ENCODE measurements at places on chromosomes 5 and 9. TPM values are rescaled to one million over a fixed set of nuclear protein-coding genes. Genes with fewer than 3 reads are reported as not detected.

The NFX1 gene
- total RNA-seq, result 36.9 TPM

The FABP6 gene
- not detected for total RNA-seq

DNA sequence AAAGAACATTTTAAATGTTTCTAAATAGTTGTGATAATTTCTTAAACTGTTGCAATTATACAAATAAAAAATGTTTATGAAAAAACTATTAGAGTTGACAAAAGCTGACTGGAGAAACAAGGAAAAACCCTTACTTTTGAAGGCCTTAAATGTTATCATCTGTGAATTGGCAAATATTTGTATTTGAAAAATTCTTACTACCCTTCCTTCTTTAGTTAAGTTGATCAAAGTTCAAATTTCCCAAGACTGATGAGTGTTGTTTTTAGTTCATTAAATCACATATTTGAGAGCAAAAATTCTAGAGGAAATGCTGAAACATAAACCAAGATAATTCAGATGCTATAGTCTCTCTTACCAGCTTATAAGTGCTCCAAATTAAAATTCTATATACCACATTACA, 2.6 kb upstream of the SLC35D2 start:
- DNase-seq, result no peak

The IFNB1 gene
- total RNA-seq, result not detected

The SV2C gene
- total RNA-seq, result not detected

The ABLIM3 gene
- total RNA-seq, result 33.3 TPM

The CERCAM gene
- total RNA-seq, result 15.1 TPM

GRCh38 chr9:83649080-83649479, 26.1 kb downstream of the IDNK start:
- DNase-seq, result peak; percentile 28

- DNase-seq, result no peak
Observed at GRCh38 chr5:32840606-32841005, 129.5 kb downstream of the NPR3 start.

DNA sequence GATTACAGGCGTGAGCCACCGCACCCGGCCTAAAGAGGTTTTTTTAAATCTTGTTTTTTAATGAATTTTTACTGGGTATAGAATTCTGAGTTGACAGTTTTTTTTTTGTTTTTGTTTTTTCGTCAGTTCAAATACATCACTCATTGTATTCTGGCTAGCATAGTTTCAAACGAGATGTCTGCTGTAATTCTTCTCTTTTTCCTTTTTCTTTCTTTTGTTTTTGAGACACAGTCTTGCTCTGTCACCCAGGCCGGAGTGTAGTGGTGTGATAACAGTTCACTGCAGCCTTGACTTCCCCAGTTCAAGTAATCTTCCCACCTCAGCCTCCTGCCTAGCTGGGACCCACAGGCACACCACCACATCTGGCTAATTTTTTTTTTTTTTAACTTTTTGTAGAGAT, 2.2 kb upstream of the PRRT1B start:
- no peak for DNase-seq

DNA sequence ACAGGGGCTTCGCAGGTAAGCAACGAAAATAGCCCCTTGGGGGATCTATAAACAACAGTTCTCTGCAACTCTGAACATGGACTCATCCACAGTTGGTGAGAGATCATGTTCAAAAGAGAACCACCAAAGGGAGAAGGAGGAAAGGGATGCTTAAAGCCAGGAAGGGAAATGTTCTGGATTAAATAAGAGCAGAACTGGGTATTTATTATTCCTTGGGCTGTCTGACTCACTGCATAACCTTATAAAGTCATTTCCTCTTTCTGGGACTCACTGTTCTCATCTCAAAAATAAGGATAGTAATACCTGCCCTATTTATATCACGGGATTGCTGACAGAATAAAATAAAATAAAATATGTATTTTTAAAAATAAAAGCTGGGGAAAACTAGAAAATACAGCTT, 11.2 kb upstream of the MARCHF3 start:
- peak; percentile 60 for DNase-seq

DNA sequence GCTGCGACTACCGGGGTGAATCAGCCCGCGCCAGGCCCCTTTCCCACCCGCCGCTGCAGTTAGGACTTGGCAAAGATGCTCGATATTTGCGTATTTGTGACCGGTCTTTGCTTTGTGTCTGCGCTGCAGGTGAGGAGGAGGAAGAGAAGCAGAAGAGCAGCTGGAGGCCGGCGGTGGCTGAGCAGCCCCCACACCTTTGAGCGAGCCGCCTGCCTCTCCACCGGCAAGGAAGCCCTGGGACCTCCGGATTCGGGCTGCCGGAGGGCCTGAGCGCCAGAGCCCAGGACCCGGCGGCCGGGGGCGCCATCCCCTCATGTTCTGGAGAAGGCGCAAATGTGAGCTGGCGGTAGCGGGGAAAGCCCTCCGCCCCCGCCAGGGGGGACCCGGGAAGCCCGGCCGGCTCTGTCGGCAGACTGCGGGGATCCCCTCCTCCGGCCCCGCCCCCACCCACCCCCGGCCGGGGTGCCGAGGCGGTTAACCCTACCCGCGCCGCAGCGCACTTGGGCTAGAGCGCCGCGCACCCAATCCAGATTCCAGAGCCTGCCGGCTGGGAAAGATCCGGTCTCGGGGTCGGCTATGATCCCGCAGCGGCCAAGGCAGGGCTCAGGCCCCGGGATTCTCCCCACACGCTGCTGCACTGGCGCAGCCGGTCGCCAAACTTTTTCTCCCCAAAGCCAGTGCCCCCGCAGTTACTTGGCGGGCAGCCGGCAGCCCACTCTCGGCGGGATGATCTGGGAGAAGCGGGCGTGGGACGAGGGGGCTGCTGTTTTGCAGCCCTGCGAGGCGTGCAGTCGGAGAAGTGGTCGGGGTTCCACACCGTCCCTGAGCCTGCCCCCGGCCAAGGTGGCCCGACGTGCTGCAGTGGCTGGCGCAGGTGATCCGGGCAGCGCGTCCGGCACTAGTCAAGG, 800 bp upstream of the KCNN2 start:
- DNase-seq, result peak; percentile 35

The CSF1R gene
- total RNA-seq, result 0.36 TPM

DNA sequence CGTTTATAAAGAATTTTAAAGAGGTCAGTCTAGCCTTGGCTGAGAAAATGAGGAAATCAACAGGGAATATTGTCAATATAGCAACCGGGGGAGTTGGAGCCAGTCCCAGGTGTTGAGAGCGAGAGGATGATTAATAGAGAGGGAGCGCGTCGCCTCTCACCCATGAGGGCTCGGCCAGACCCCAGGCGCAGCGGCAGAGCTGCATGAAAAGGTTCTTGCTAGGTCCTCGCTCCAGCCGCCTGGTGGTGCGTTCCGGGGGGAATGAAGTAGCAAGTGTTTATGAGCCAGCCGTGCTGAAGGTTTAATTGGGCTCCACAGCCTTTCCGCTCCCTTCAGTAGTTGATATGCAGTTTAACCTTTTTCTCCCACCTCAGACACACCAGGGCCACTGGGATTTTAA, 167.3 kb upstream of the IRX1 start:
- no peak for DNase-seq

The PCDHGA3 gene
- 1.7 TPM for total RNA-seq

GRCh38 chr5:67104859-67105258, 91.7 kb downstream of the CD180 start:
- no peak for DNase-seq

The FRRS1L gene
- total RNA-seq, result not detected

DNA sequence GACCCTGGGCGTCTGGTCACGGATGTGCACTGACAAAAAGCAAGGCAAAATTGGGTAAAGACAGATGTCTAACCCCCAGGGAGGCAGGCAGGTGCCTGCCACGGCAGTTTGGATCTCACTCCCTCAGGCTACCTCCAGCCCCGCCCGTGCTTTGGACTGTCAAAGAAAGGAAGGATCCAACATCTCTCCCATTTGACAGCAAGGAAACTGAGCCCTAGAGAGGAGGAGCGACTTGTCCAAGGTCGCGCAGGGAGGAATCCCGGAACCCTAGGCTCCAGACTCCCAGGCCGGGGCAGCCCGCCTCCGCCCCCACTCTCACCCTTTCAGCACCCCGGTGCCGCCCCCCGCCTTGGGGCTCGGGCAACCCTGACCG, 376 bp downstream of the GOLGA1 start:
- no peak for DNase-seq

- peak; percentile 99 for DNase-seq
Observed at GRCh38 chr5:34686762-34687268, 30.7 kb downstream of the RAI14 start.

The FOXI1 gene
- not detected for total RNA-seq

DNA sequence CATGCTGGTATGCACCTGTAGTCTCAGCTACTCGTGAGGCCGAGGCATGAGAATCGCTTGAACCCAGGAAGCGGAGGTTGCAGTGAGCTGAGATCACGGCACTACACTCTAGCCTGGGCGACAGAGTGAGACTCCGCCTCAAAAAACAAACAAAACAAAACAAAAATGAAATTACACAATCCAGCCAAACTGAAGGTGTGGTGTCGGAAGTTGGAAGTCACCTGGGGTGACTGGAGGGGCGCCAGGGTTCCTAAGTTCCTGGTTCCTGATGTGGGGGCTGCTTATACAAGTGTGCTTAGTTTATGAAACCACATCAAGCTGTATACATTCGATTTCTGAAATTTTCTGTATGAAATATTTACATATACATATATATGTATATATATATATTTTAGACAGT, 3.7 kb upstream of the DOLPP1 start:
- no peak for DNase-seq

DNA sequence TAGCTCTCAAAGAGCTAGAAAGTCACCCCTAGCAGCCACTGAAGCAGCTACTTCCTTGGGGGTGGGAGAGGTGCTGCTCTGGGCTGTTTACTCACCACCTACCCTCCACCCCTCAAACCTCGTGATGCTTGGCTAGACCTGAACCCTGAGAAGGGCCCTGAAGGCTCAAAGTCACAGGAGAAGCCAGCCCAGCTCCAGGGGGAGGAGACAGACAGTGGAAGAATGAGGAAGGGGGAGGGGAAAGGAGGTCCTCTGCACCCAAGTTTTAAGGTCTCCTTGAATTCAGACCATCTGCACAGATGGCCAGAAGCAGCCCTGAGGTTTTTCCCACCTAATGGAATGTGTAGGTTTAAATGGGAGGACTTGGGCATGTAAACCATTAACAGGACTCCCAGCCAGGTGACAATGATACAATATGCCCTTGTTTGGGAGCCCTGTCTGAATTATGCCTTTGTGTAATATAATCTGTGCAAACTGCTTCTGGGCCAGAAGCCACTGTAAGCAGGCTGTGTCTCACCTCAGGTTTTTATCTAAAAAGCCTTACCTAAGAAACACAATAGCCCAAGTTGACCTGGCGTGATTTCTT, 180.5 kb downstream of the PIK3R1 start:
- no peak for DNase-seq

The PHF24 gene
- not detected for total RNA-seq

- DNase-seq, result peak; percentile 89
Observed at GRCh38 chr9:70324963-70325362, 66.2 kb downstream of the SMC5 start.

The SERF1A gene
- 2.2 TPM for total RNA-seq

- peak; percentile 77 for DNase-seq
Observed at GRCh38 chr9:89421595-89421994, 76.3 kb downstream of the SEMA4D start.
